ENCODE measurements at places on chromosomes 3 and 15. TPM values are rescaled to one million over a fixed set of nuclear protein-coding genes. Genes with fewer than 3 reads are reported as not detected.

Gene CDHR4
- 0.30 TPM for total RNA-seq

Gene COLQ
- total RNA-seq, result 0.44 TPM

Gene CYP11A1
- not detected for total RNA-seq

Gene GOLGA8J
- not detected for total RNA-seq

Gene DISP2
- total RNA-seq, result 1.1 TPM

Gene ACSBG1
- 0.20 TPM for total RNA-seq

Gene PGBD4
- 1.5 TPM for total RNA-seq

Gene SENP8
- 0.92 TPM for total RNA-seq

Gene TLR9
- not detected for total RNA-seq

Gene IGDCC3
- total RNA-seq, result not detected

Gene IGF2BP2
- 8.0 TPM for total RNA-seq

Gene DPH3
- total RNA-seq, result 19.6 TPM

Gene NLGN1
- total RNA-seq, result not detected

Gene CLSTN2
- total RNA-seq, result 0.06 TPM

Gene MESP2
- total RNA-seq, result 0.62 TPM

Gene OIP5
- total RNA-seq, result 14.3 TPM

Gene HTR3C
- total RNA-seq, result not detected

Gene HHLA2
- 0.08 TPM for total RNA-seq

Gene GLDN
- total RNA-seq, result not detected

Gene BFSP2
- total RNA-seq, result not detected

Gene XYLB
- 5.5 TPM for total RNA-seq

Gene GPR62
- total RNA-seq, result not detected

Gene CTXND1
- total RNA-seq, result not detected

Gene CKMT1B
- 4.8 TPM for total RNA-seq

Gene SLC28A1
- total RNA-seq, result not detected

Gene SLC9C1
- total RNA-seq, result not detected

Gene ARNT2
- 20.6 TPM for total RNA-seq

Gene TMEM40
- total RNA-seq, result 0.42 TPM

Gene MOBP
- total RNA-seq, result 0.02 TPM

Gene SPTSSB
- total RNA-seq, result not detected

Gene AMIGO3
- total RNA-seq, result 0.59 TPM

Gene PRTG
- total RNA-seq, result 12.5 TPM

Gene HESX1
- 0.23 TPM for total RNA-seq

Gene SLC22A13
- not detected for total RNA-seq

Gene DLEC1
- total RNA-seq, result 0.07 TPM

Gene DNAH1
- 0.85 TPM for total RNA-seq

Gene MRAS
- total RNA-seq, result 11.0 TPM

Gene CLRN1
- total RNA-seq, result not detected

Gene WDR53
- 12.1 TPM for total RNA-seq

Gene TTC21A
- total RNA-seq, result 1.7 TPM

Gene ATP8B4
- 1.6 TPM for total RNA-seq

Gene MELTF
- 46.4 TPM for total RNA-seq

Gene TF
- 1.1 TPM for total RNA-seq

Gene SPINK8
- not detected for total RNA-seq

Gene TERB2
- total RNA-seq, result not detected

Gene AADACL2
- not detected for total RNA-seq

Gene CLDN11
- total RNA-seq, result not detected

Gene IL5RA
- not detected for total RNA-seq

Gene CFAP20DC
- total RNA-seq, result 1.7 TPM

Gene LSAMP
- 0.10 TPM for total RNA-seq

Gene INAFM2
- total RNA-seq, result 5.1 TPM

Gene CDCP1
- 15.3 TPM for total RNA-seq

Gene CP
- 6.5 TPM for total RNA-seq

Gene RASA2
- 11.1 TPM for total RNA-seq

Gene LRRC34
- total RNA-seq, result not detected

Gene CEP70
- total RNA-seq, result 6.4 TPM

Gene LAMB2
- 87.0 TPM for total RNA-seq

Gene GRK7
- not detected for total RNA-seq

Measured in A549 treated with DMSO at 1 μM for 4 hours (cell line).